ENCODE measurements at places on chromosomes 12 and 14. TPM values are rescaled to one million over a fixed set of nuclear protein-coding genes. Genes with fewer than 3 reads are reported as not detected.
A peak's percentile ranks its signal among the peaks of the same experiment; 100 is the strongest.

RNASE7 gene
- not detected for total RNA-seq

RPS6KA5 gene
- total RNA-seq, result 3.8 TPM

PROX2 gene
- not detected for total RNA-seq

GRCh38 chr12:11891754-11892386 lies 178.9 kb upstream of the BCL2L14 start:
- H3K27ac ChIP-seq, result no peak overlapping the region
- DNase-seq, result no peak
- no peak overlapping the region for H3K4me3 ChIP-seq
- H3K4me1 ChIP-seq, result no peaks in the 10 kb centered on the region
- H3K27me3 ChIP-seq, result no peaks in the 10 kb centered on the region

- no peak for DNase-seq
- H3K27ac ChIP-seq, result no peak overlapping the region
- no peaks in the 10 kb centered on the region for H3K27me3 ChIP-seq
- H3K4me1 ChIP-seq, result no peaks in the 10 kb centered on the region
- H3K36me3 ChIP-seq, result no peaks in the 10 kb centered on the region
These were observed 10.6 kb downstream of the ANKS1B start for GRCh38 chr12:99974146-99974545.

DNA sequence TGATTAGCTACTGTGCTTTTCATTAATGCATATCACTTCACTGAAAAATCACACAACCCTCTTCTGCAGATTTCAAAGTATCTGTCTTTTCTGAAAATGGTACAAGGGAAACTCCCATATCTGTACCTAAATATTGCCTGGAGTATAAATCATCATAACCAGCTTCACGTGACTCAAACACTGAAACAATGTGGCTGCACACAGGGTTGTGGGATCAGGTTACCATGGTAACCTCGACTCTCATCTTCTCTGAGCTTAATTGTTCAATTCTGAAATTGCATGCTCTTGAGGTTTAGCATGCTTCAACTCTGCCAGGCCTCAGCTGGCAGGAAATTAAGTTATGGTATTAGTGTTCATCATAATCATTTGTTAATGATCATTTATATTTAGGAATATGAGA lies 77.5 kb upstream of the CPSF6 start:
- H3K27me3 ChIP-seq, result peaks cover 2% of the 10 kb centered on the region
- no peak for DNase-seq
- H3K27ac ChIP-seq, result no peak overlapping the region
- peaks cover 6% of the 10 kb centered on the region for H3K36me3 ChIP-seq
- peaks cover 6% of the 10 kb centered on the region for H3K4me1 ChIP-seq

DNA sequence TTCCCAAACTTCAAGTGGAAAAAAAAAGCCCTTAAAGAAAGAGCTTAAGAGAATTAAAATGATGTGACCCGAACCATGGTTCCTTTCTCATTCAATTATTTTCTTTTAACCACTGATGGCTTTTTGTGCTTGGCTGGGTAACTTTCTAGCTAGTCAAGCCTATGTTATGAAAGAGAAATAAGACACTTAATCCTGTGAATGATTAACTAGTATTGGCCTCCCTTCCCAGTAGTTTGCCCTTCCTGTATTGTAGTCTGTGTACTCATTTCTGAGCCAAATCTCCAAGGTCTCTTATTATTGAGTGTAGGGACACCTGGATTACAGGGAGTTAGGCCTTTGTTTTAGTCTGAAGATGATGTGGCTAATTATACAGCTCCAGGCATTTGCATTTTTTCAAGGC lies 353.0 kb downstream of the RAD51B start:
- no peak overlapping the region for H3K27ac ChIP-seq
- H3K36me3 ChIP-seq, result no peaks in the 10 kb centered on the region
- H3K4me1 ChIP-seq, result peaks cover 7% of the 10 kb centered on the region

GRCh38 chr14:105018414-105018813 lies 2.5 kb downstream of the CDCA4 start:
- H3K36me3 ChIP-seq, result no peaks in the 10 kb centered on the region
- DNase-seq, result no peak
- H3K4me1 ChIP-seq, result peaks cover 48% of the 10 kb centered on the region
- H3K27ac ChIP-seq, result peak overlapping the region; percentile 38
- H3K4me3 ChIP-seq, result peak overlapping the region; percentile 92
- peaks cover 15% of the 10 kb centered on the region for H3K27me3 ChIP-seq

DNA sequence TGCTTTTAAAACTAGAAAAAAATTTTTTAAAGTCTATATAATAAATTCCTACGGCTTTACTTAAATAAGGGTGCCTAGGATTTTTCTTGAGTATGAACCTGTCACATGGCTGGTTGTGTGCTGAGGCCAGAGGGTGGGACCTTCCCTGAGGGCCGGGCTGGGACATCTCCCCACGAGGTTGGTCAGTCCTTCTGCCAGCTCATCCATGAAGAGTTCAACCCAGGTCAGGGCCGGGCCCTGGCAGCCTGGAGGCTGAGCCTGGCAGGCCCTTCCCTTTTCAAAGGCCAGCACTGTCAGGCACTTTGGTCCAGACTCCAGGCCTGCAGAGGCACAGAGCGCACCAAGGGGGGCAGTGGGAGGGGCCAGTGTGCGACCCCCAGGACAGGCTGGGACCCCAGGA lies 31.7 kb downstream of the TNFAIP2 start:
- H3K4me3 ChIP-seq, result no peak overlapping the region
- H3K27ac ChIP-seq, result no peak overlapping the region
- H3K36me3 ChIP-seq, result no peaks in the 10 kb centered on the region
- H3K4me1 ChIP-seq, result no peaks in the 10 kb centered on the region

- no peaks in the 10 kb centered on the region for H3K27me3 ChIP-seq
- H3K4me1 ChIP-seq, result peaks cover 9% of the 10 kb centered on the region
- H3K36me3 ChIP-seq, result no peaks in the 10 kb centered on the region
- DNase-seq, result no peak
These were observed 37.5 kb upstream of the KRR1 start for GRCh38 chr12:75548879-75549278.

DNA sequence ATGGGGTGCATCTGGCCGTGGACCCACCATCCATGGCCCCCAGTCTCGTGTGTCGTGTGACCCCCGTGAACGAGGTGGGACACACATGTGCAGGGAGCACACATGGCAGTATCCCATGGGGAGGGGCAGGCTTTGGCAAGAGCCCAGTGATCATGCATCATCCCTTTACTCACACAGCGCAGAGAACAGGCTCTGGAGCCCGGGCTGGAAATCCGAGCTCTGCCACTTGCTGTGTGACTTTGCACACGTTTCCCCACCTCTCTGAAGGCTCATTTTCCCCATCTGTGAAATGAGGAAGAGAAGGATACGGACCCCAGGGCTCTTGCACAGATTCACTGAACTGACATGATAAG lies 119.9 kb downstream of the PHETA1 start:
- H3K27ac ChIP-seq, result peak overlapping the region; percentile 76
- peaks cover 8% of the 10 kb centered on the region for H3K27me3 ChIP-seq
- no peak overlapping the region for H3K4me3 ChIP-seq
- H3K4me1 ChIP-seq, result peaks cover 2% of the 10 kb centered on the region
- peak; percentile 37 for DNase-seq

GRCh38 chr12:11824736-11825135 lies 175.3 kb downstream of the ETV6 start:
- DNase-seq, result no peak
- no peaks in the 10 kb centered on the region for H3K27me3 ChIP-seq
- H3K36me3 ChIP-seq, result peaks cover 4% of the 10 kb centered on the region
- H3K27ac ChIP-seq, result no peak overlapping the region
- H3K4me3 ChIP-seq, result no peak overlapping the region
